ENCODE measurements at places on chromosomes 16 and 17.

DNA sequence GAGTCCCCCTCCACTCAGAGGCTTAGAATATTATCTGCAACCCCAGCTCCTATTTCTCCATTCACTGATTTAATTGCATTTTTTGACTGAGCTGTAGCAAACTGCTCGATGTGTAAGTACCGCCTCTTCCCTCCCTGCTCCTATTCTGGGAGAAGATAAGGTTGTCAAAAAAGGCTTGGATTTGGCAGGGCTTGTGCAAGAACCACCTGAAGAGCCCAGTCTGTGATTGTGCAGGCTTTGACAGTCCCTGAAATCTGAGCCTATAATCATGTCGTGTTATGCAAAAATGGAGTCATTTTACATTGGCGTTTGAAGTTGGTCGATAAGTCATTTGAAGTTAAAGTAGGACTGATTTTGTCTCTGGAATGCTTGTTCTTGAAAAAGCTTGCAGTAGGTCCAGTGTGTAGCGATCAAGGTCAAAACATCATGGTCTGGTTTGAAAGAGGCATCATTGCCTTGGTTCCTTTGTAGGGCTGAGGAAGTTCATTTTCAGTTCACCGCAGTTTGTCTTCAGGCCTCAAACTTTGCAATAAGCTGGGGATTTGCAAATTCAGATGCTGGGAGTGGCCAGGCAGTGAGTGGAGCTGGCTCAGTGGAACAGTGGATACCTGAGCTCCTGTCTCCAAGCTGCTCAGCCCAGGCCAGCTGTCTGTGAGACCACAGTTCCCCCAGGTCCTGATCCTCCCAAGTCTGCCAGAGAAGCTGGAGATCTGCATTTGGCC lies 68.8 kb downstream of the KATNIP start:
- no peak for DNase-seq

- peak; percentile 58 for DNase-seq
Observed at GRCh38 chr17:40062329-40063186, at the start of gene THRA. THRA (plus strand) TSS chr17:40062965; CDS start chr17:40074489, 11,524 bp downstream.

- no peak for DNase-seq
Observed at GRCh38 chr17:28366605-28367004, 1.6 kb upstream of the SEBOX start.

DNA sequence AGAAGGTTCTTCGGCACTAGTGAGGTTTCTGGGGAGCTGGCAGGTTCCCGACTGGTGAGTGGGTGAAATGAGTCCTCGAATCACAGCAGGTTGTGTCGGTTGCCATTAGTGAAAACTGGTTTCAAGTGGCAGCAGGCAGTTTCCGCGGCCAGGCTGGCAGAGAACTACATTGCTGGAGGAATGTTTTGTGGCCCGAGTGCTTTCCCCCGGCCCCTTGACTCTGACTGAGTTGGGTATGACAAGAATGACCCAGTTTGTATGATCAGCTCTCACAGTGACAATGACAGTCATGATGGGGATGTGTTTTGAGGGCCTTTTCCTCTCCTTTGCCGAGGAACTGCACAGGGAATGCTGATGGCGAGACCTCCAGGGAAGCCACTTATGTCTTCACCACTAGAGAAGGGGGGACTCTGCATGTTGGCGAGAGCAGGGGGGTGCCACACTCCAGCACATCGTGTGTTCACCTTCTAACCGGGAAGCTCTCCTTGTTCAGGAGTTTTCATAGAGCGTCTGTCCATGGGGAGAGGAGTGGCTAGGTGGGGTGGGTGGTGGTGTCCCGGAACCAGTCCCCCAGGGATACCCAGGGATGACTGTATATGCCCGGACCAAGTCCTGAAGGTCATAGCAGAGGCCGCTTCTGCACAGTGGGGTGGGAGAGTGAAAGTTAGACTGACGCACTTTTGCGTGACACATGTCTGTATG lies 206.0 kb upstream of the CHMP6 start:
- no peak for DNase-seq

GRCh38 chr16:10878644-10879501 lies 1.9 kb downstream of the CIITA start:
- peak; percentile 55 for DNase-seq

GRCh38 chr17:12745486-12745885 lies 43.8 kb upstream of the ARHGAP44 start:
- no peak for DNase-seq

DNA sequence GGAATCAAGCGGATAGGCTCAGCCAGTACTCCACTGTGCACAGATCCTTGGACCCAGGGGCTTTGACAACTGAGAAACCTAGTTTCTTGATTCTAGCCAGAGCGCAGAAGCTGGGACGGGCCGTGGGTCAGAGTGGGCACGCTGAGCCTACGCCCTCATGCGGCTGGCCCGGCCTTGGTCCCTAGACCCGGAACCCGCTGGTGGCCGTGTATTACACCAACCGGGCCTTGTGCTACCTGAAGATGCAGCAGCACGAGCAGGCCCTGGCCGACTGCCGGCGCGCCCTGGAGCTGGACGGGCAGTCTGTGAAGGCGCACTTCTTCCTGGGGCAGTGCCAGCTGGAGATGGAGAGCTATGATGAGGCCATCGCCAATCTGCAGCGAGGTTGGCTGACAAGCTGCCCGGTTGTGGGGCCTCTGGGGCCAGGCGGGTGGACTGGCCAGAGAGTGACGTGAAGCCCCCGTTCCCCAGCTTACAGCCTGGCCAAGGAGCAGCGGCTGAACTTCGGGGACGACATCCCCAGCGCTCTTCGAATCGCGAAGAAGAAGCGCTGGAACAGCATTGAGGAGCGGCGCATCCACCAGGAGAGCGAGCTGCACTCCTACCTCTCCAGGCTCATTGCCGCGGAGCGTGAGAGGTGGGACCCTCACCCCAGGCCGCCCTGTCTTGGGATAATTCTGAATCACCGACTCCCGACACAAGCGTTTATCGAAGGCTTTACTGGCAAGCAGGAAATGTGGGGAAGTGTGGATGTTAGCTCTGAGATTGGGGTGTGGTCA lies 946 bp downstream of the STUB1 start:
- DNase-seq = peak; percentile 48

GRCh38 chr17:61443475-61443882 lies 8.7 kb upstream of the TBX4 start:
- DNase-seq = no peak

DNA sequence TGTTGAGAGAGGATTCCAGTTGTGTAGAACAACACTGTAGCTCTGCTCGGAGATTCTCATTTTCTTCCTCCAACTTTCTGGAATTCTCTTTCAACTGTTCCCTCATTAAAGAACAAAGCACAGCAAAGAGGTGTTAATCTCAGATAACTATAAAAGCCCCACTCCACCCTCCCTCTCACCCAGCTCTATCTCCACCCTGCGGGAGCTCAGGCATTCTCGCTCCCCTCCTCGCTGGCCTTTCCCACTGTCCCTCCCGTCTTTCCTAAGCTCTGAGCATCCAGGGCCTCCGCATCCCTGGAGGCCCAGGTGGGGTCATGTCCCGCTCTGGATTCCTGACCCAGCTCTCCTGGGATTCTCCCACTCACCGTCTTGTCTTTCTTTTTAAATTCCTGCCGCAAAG lies 35.1 kb downstream of the DHX38 start:
- DNase-seq = no peak

- no peak for DNase-seq
Observed at GRCh38 chr16:75745823-75746222, 19.5 kb upstream of the CPHXL start.

DNA sequence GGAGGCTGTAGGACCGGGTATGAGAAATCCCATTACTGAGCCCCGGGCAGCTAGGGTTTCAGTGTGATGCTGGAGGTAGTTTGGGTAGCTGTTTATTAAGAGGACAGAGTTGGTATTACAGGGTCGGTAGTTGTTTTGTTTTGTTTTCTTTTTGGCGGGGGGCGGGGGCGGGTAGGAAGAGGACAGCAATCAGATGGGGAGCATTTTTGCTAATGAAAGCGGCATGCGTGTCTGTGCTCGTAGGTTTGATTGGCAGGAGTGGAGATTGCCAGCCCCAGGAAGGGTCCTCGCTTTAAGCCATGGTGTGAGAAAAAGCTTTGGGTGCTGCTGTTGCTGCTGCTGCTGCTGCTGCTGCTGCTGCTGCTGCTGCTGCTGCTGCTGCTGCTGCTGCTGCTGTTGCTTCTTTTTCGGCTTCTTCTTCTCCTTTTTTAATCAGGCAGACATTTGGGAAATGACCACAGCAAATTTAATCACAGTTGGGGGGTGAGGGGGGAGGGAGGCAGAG lies 498.5 kb upstream of the ZFHX3 start:
- DNase-seq = no peak

DNA sequence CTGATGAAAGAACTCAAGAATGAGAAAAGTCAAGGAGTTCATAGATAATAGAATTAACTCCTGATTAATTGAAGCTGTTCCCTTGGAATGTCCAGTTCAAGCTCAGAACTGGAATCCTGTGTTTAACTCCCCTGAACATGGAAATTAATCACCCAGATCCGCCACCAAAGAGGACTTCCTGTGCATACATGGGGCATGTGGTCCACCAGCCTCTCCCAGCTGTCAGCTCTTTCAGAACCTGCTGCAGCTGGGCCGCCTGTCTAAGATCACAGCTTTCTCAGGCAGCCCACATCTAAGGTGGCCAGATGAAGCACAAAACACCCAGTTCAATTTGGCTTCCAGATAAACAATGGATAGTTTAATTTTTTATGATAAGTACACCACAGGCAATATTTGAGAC lies 203.7 kb upstream of the COX10 start:
- DNase-seq = no peak

- DNase-seq = no peak
Observed at GRCh38 chr16:11258553-11259492, 2.8 kb upstream of the SOCS1 start.

GRCh38 chr17:32623196-32623595 lies 136.4 kb downstream of the CDK5R1 start:
- DNase-seq = no peak

GRCh38 chr17:77096570-77097214 lies 44.1 kb upstream of the SEC14L1 start:
- peak; percentile 48 for DNase-seq

- DNase-seq = no peak
Observed at GRCh38 chr16:52497067-52497816, 49.7 kb downstream of the TOX3 start.

DNA sequence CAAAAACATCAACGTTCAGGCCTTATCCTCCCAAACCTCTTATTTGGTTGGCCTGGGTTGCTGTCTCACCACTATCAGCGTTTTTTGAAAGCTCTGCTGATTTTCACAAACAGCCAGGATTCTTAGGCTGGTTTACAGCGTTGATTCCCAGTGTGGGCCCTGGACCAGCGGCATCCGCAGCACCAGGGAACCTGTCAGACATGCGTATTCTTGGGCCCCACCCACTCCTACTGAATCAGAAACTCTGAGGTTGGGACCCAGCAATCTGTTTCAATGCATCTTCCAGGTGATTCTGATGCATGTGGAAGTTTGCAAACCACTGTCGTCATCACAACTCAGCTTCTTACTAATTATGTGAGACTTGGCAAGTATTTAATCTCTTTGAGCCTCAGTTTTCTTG lies 58.5 kb downstream of the RGS9 start:
- no peak for DNase-seq

- peak; percentile 86 for DNase-seq
Observed at GRCh38 chr16:56848029-56848936, 16.7 kb upstream of the SLC12A3 start.

- no peak for DNase-seq
Observed at GRCh38 chr16:87493608-87494280, 920 bp upstream of the ZCCHC14 start.

GRCh38 chr17:9768381-9768934 lies 22.9 kb downstream of the DHRS7C start:
- DNase-seq = peak; percentile 31

GRCh38 chr17:72432143-72432621 lies 311.4 kb downstream of the SOX9 start:
- DNase-seq = no peak

GRCh38 chr16:17408955-17409441 lies 61.8 kb downstream of the XYLT1 start:
- no peak for DNase-seq

GRCh38 chr17:31740611-31741082 lies 118.4 kb downstream of the COPRS start:
- peak; percentile 97 for DNase-seq

GRCh38 chr17:32503251-32504165 lies 16.7 kb downstream of the CDK5R1 start:
- peak; percentile 47 for DNase-seq

GRCh38 chr17:17606416-17607000 lies 15.0 kb upstream of the PEMT start:
- peak; percentile 10 for DNase-seq

DNA sequence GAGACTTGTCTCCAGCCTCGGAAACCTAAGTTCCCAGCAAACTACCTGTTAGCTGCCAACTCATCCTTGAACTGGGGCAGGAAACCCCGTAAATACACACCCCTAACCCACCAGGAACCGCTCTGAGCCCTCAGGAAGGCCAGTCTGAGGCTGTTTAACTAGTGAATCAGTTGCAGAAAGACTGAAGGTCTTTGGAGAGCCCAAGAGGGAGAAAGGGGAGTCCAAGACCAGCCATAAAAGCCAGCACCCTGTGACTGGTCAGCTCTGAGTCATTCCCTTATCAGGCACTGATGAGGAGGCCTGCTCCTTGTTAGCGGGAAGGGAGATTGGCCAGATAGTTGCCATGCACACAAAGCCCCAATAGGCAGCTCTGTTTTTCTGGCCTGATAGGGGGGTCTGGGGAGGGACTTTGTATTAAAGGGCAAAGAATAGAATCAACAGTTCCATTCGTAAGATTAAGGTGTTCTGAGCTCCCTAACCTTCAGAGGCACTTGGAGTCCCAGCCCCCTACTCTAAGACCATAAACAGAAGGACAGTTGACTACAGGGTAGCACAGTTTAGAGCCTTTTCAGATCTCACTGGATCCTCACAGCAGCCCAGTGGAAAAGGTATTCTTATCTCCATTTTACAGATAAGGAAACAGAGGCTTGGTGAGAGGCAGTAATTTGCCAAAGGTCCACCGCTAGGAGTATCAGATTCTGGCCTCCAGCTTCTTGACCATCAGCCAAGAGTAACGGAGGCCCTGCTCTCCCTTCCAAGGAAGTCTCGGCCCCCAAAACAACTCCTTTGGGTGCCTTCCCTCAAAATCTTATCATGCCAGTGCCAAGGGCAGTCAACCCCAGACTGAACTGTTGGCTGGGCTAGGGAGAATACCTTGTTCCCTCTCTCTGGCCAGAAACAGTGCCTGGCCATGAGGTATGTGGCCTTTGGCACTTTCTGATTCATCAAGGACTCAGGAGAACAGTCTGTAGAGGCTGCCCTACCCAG lies 2.2 kb upstream of the KRT19 start:
- peak; percentile 97 for DNase-seq

All from EL (cell line).